ENCODE measurements at places on chromosomes 6 and 20. TPM values are rescaled to one million over a fixed set of nuclear protein-coding genes. Genes with fewer than 3 reads are reported as not detected.
A peak's percentile ranks its signal among the peaks of the same experiment; 100 is the strongest.

XKR7 gene
- polyA plus RNA-seq, result 7.9 TPM

HCK gene
- polyA plus RNA-seq, result 6.9 TPM

CD93 gene
- polyA plus RNA-seq, result 19.8 TPM

PXDC1 gene
- 23.7 TPM for polyA plus RNA-seq

GPX5 gene
- polyA plus RNA-seq, result not detected

NR2E1 gene
- 0.06 TPM for polyA plus RNA-seq

SPTLC3 gene
- 10.6 TPM for polyA plus RNA-seq

SLC17A2 gene
- not detected for polyA plus RNA-seq

DNA sequence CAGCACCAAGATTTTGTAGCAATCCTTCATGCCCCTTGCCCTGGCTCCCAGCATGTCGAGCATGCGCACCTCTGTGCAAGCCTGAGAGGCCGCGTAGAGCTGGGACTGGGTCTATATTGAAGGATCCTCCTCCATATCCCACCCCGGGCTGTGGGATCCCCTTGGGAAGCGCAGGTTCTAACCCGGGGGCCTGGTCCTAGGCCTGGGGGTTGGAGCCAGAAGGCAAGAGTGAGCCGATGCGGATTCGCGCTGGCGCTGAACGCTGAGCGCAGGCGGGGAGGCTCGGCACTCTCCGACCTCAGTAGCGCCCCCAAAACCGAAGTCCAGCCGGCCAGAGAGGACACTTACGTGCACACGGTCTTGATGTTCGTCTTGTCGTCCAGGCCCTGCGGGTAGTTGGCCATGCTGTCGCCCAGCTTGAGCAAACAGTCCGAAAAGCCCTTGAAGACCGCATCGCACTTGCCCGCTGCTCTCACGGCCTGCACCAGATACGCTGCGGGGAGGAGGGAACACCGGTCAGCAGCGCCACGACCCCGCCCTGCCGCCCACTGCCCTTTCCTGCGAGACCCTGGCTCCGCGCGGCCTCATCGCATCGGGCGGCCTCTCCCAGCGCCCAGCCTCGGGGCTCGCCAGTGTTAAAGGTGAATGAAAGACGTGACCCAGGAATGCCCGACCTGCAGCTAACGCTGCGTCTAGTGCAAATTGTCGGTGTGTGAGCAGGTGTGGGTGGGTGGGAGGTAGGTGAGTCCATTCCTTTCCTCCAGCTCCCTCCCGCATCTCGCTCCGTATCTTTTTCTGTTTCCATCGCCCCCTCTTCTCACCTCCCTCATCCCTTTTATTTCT lies 4.5 kb downstream of the NRN1 start:
- DNase-seq, result peak; percentile 61
- peaks cover 10% of the 10 kb centered on the region for H3K36me3 ChIP-seq
- H3K4me3 ChIP-seq, result no peak overlapping the region
- no peak overlapping the region for H3K27ac ChIP-seq
- peaks cover 100% of the 10 kb centered on the region for H3K27me3 ChIP-seq
- H3K4me1 ChIP-seq, result peaks cover 55% of the 10 kb centered on the region

GRCh38 chr6:170003027-170003426 lies 251.6 kb downstream of the ERMARD start:
- H3K27me3 ChIP-seq, result no peaks in the 10 kb centered on the region
- no peak for DNase-seq
- peaks cover 22% of the 10 kb centered on the region for H3K4me1 ChIP-seq
- no peaks in the 10 kb centered on the region for H3K36me3 ChIP-seq
- H3K4me3 ChIP-seq, result no peak overlapping the region
- no peak overlapping the region for H3K27ac ChIP-seq

GRCh38 chr20:62453186-62453808 lies 22.5 kb downstream of the GATA5 start:
- no peak overlapping the region for H3K27ac ChIP-seq
- H3K27me3 ChIP-seq, result no peaks in the 10 kb centered on the region
- no peaks in the 10 kb centered on the region for H3K36me3 ChIP-seq
- DNase-seq, result no peak
- H3K4me3 ChIP-seq, result no peak overlapping the region
- peaks cover 22% of the 10 kb centered on the region for H3K4me1 ChIP-seq

GRCh38 chr20:57244221-57244585 lies 22.2 kb downstream of the BMP7 start:
- peaks cover 5% of the 10 kb centered on the region for H3K36me3 ChIP-seq
- H3K27ac ChIP-seq, result peak overlapping the region; percentile 30
- no peak overlapping the region for H3K4me3 ChIP-seq
- peaks cover 43% of the 10 kb centered on the region for H3K4me1 ChIP-seq
- no peaks in the 10 kb centered on the region for H3K27me3 ChIP-seq
- DNase-seq, result no peak

DNA sequence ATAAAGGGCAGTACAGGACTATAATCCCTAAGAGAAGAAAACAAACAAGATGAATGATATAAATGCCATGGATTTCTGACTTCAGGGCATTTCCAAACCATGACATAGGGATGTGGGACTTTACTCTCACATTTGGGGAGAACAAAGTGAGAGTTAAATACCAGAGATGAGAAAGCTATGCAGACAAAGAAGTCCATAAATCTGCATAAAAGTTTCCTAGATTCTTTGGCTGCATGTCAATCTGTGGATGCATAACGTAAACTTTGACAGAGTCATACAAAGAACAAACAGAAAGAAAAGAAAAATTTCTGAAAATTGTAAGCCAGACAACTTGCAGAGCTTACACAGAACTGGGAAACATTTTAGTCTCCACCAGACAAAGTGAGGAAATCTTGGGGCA lies 11.7 kb downstream of the EPM2A start:
- no peak overlapping the region for H3K4me3 ChIP-seq
- H3K36me3 ChIP-seq, result no peaks in the 10 kb centered on the region
- no peak for DNase-seq

GRCh38 chr6:56346958-56347357 lies 99.6 kb upstream of the COL21A1 start:
- H3K4me3 ChIP-seq, result no peak overlapping the region
- H3K27ac ChIP-seq, result no peak overlapping the region
- DNase-seq, result no peak
- H3K36me3 ChIP-seq, result no peaks in the 10 kb centered on the region
- no peaks in the 10 kb centered on the region for H3K4me1 ChIP-seq

DNA sequence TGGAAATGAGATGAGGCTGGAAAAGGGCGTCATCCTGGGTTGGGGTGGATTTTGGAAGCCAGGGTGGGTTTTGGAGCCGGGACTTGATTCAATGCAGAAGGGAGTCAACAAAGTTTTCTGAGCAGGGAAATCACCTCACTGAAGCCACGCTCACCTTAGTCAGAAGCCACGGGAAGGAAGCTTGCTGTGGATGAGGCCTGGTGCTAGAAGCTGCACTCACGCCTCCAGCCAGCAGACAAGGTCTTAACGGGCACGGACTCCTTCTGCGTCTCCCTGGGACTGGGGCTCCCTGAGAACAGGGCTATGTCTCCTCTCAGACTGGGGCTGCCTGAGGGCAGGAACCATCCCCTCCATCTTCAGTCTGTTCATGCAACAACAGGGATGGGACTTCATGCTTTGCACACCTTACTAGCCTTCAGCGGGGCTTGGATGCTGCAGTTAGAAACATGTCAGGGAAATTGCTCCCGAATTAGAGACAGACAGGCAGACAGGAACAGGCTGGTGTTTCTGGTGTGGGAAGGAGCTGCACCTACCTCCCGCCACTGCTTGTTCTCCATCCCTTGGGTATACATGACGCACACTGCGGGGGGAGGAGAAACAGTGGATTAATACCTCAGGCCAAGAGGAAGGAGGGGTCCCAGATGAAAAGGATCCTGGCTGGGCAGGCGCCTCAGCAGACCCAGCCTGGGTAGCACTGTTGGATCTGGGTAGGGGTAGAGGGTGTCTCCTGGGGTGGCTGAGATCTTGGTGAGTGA lies 17.5 kb downstream of the CPNE5 start:
- H3K27ac ChIP-seq, result no peak overlapping the region
- no peak overlapping the region for H3K4me3 ChIP-seq
- H3K4me1 ChIP-seq, result peaks cover 41% of the 10 kb centered on the region
- DNase-seq, result no peak
- peaks cover 53% of the 10 kb centered on the region for H3K36me3 ChIP-seq
- H3K27me3 ChIP-seq, result no peaks in the 10 kb centered on the region

DNA sequence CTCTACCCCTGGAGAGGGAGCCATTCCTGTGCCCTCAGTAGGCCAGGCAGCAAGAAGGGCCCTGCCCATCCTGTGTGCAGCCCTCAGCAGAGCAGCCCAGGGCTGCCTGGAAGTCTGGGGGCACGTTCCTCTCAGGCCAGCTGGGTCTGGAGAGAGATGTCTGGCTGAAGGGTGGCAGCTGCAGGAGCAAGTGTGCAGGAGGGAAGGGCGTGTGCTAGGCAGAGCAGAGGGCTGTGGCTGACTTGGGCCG lies 62.7 kb downstream of the NOL4L start:
- no peak for DNase-seq
- peaks cover 77% of the 10 kb centered on the region for H3K4me1 ChIP-seq
- peaks cover 40% of the 10 kb centered on the region for H3K36me3 ChIP-seq

DNA sequence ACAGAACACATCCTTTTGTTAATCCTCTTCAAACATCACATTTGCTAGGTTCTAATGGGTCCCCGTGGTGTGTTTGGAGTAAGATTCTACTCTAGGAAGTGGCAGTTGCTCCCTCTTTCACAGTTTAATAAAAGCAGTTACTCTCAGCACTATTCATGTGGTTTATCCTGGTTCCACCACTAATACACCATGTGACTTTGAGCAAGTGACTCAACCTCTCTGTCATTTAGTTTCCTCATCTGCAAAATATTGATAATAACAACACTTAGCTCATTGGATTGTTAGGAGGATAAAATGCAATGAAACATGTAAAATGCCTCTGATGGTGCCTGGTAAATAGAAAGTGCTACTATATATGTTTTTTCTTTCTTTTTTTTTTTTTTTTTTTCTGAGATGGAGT lies 488.0 kb upstream of the NOX3 start:
- DNase-seq, result no peak
- H3K4me3 ChIP-seq, result no peak overlapping the region
- no peaks in the 10 kb centered on the region for H3K4me1 ChIP-seq

DNA sequence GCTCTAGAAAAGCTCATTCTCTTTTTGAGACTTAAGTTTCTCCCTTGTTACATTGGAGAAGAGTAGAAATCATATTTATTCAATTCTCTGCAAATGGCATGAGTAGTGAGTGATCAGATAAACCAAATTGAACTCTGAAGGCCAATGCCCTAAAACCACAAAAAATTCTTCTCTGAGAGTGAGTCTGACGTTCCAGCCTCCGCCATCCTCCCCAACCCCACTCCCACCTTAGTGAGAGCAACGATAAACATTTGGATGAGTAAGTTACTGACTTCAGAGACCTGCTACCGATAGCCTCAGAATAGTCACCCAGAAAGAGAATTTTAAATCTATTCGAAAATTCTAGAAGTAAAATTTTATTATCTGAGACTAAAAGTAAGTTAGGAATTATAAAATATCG lies 94.6 kb downstream of the TFAP2A start:
- no peaks in the 10 kb centered on the region for H3K36me3 ChIP-seq
- no peaks in the 10 kb centered on the region for H3K27me3 ChIP-seq
- no peak overlapping the region for H3K4me3 ChIP-seq
- peaks cover 4% of the 10 kb centered on the region for H3K4me1 ChIP-seq
- no peak overlapping the region for H3K27ac ChIP-seq

- no peak overlapping the region for H3K27ac ChIP-seq
- no peaks in the 10 kb centered on the region for H3K27me3 ChIP-seq
- H3K4me3 ChIP-seq, result no peak overlapping the region
- no peak for DNase-seq
- no peaks in the 10 kb centered on the region for H3K4me1 ChIP-seq
Observed at GRCh38 chr6:7881765-7882500, 28.7 kb downstream of the TXNDC5 start.

- DNase-seq, result no peak
- peaks cover 4% of the 10 kb centered on the region for H3K4me1 ChIP-seq
- H3K27me3 ChIP-seq, result no peaks in the 10 kb centered on the region
- no peaks in the 10 kb centered on the region for H3K36me3 ChIP-seq
- H3K27ac ChIP-seq, result no peak overlapping the region
Observed at GRCh38 chr6:152094992-152095592, 287.6 kb downstream of the ESR1 start.

DNA sequence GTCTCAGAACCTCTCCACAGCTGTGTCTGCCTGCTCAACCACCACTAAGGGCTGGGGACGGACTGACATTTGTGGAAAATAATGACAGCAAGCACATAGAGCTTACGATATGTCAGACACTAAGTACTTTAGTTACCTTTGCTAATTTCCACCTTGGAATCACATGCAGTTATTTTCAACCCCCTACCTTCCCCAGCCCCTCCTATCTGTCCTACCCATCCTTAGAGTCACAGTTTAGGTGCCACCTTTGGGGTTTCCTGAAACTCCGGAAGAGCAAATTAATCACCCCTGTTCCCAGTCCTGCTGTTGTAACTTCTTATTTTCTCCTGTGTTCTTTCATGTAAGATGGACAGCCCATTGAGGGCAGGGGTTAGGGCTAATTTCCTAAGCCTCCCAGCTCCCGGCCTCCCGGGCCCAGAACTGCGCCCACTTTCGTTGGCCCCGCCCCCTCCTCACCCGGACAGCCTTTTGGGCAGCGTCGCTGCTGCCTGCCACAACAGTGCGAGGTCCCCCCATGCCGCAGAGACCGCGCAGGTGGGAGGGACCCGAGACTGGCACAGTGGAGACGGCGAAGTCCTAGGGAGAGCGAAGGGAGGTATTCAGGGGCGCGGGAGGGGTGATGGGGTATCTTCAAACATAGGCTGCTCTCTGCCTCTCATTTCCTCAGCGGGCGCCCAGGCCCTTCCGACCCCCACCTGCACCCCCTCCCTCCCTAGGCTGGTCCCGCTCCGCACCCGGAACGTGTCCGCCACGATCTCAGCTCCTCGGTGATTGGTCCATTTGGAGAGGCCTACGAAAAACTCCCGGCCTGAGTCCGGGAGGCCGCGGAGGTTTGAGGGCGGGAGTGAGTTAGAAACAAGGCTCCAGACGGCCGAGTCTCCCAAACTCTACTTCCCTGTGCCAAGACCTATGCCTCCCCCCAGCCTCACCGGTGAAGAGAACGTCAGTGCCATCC lies 1.1 kb downstream of the DDAH2 start:
- H3K36me3 ChIP-seq, result peaks cover 58% of the 10 kb centered on the region
- H3K4me3 ChIP-seq, result peak overlapping the region; percentile 99
- H3K27ac ChIP-seq, result peak overlapping the region; percentile 99
- no peak for DNase-seq
- H3K4me1 ChIP-seq, result peaks cover 28% of the 10 kb centered on the region
- H3K27me3 ChIP-seq, result no peaks in the 10 kb centered on the region

GRCh38 chr6:25524542-25524941 lies 127.5 kb upstream of the SCGN start:
- DNase-seq, result no peak
- H3K4me3 ChIP-seq, result no peak overlapping the region
- H3K36me3 ChIP-seq, result peaks cover 6% of the 10 kb centered on the region
- no peaks in the 10 kb centered on the region for H3K4me1 ChIP-seq

DNA sequence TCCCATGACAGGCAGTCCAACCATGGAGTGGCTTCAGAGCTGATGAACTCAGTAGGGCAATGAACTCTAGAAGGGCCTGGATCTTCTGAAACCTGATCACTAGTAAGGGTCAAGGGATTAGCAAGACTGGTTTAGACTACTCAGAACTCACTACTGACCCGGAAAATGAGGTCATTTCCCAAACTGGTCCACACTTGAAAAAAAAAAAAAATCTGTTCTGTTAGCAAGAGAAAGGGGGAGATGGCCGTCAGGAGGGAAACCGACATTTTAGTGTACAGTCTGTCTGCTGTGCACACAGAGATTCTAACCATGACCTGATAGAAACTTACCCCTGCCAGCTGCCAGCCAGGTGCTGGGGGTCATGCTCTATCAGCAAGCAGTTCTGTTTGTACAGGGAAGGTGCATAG lies 262.4 kb upstream of the AGPAT4 start:
- no peaks in the 10 kb centered on the region for H3K27me3 ChIP-seq
- H3K36me3 ChIP-seq, result no peaks in the 10 kb centered on the region
- H3K4me3 ChIP-seq, result no peak overlapping the region

GRCh38 chr6:129647044-129647443 lies 62.9 kb downstream of the ARHGAP18 start:
- H3K36me3 ChIP-seq, result no peaks in the 10 kb centered on the region
- no peaks in the 10 kb centered on the region for H3K4me1 ChIP-seq
- DNase-seq, result no peak
- no peak overlapping the region for H3K4me3 ChIP-seq
- no peaks in the 10 kb centered on the region for H3K27me3 ChIP-seq

All from spinal cord (tissue), 10 donors.